ENCODE measurements at places on chromosomes 7 and 10.

DNA sequence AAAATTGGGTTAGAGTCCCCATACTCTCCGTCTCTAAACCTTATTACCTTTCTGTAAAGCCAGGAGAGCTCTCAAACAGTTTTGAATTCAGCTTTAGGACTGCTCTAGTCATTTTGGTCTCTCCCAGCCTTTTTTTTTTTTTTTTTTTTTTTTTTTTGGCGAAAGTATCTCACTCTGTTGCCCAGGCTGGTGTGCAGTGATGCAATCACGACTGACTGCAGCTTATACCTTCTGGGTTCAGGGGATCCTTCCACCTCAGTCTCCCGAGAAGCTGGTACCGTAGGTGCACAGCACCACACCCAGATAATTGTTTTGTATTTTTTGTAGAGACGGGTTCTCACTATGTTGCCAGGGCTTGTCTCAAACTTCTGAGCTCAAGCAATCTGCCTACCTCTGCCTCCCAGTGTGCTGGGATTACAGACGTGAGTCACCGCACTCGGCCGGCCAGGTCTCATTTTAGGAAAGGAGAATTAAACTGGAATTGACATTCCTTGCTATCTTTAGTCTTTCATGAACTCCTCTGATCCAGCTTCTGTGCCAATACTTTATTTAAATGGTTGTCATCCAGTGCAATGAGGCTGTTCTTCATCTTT is 31.4 kb upstream of the RSU1 start:
- no peak for DNase-seq

- no peak for DNase-seq
Observed at GRCh38 chr7:151063212-151063561, 3.8 kb downstream of the SLC4A2 start.

GRCh38 chr7:96189129-96189820 is 132.6 kb downstream of the SLC25A13 start:
- DNase-seq, result no peak

DNA sequence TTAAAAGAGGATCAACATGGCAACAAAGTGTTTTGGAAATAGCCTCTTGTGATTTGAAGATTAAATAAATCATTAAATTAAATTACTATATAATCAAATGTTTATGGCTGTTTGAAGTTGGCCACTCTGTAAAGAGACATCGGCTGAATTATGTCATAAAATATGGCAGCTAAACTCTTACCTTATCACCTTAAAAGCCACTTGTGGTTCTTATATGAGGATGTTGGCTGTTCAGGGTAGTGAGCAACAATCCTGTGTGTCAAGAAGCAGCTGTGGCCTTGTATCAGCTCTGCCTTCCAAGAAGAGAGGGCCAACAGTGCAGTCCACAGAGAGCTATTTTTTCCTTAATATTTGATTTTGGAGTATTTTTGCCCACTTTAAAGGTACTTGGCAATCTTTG is 113.4 kb upstream of the CDK6 start:
- no peak for DNase-seq

- DNase-seq, result no peak
Observed at GRCh38 chr10:34905200-34905927, 90.3 kb upstream of the PARD3 start.

DNA sequence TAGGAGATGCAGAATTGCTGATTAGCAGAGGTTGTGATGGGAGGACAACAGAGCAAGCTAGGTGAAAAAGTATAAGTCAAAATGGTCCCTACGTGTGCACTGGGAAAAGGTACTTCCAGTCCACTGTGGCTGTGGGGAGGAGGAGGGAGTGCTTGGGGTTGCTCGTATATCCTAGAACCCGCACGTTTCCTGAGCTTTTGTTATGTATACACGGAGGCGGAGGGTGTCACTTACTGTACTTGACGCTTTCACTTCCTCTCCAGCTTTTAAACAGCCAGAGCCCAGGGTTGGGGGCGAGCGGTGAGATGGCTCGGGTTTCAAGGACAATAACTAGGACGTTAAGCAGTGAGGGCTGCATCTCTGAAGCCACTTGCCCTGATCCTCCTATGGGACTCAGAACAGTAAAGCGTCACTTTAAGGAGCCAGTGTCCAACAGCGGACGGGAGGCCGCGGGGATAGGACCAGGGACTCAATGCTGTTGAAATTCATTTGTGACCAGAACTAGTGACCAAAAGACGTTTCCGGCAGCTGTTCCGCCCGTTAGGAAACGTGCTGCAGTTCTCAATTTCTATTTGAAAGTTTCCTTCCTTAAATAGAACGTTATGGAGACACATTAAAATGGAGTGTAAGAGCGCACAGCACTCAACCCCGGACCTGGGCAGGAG is 985 bp upstream of the ETV1 start:
- DNase-seq, result peak; percentile 79

DNA sequence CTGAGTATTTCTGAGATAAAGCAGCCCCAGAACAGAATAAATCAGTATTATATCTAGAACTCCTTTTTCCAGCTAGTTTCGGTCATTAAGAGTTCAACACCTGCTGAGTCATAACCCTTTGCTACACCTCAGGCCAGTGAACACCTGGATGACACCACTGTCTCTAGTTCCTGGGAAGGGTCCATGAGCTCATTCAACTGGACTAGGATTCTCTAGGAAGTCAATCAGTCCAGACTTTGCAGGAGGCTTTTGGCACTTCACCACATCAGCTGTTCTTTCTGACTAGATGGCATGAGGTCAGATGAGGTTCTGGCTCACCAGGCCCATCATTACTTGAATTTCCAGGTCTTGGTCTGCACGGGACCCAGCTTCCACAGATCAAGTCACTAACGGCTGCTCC is 11.7 kb downstream of the SLC39A12 start:
- DNase-seq, result no peak

DNA sequence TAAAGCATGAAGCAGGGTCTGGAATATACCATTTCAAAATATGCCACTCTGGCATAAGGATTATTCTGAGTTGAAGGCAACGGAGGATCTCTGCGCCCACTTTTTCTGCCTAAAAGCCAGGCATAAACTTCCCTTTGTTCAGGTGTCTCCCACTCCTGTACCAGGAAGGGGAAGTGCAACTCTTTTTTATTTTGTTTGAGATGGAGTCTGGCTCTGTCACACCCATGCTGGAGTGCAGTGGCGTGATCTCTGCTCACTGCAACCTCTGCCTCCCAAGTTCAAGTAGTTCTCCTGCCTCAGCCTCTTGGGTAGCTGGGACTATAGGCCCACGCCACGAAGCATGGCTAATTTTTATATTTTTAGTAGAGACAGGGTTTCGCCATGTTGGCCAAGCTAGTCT is 18.2 kb downstream of the SVIL start:
- DNase-seq, result no peak

- no peak for DNase-seq
Observed at GRCh38 chr7:16412274-16413254, 8.8 kb downstream of the CRPPA start.

GRCh38 chr7:96708872-96709271 is 774 bp downstream of the SEM1 start:
- DNase-seq, result no peak
